GM04503 (cell line): ENCODE measurements at places on chromosomes 11 and 22.

DNA sequence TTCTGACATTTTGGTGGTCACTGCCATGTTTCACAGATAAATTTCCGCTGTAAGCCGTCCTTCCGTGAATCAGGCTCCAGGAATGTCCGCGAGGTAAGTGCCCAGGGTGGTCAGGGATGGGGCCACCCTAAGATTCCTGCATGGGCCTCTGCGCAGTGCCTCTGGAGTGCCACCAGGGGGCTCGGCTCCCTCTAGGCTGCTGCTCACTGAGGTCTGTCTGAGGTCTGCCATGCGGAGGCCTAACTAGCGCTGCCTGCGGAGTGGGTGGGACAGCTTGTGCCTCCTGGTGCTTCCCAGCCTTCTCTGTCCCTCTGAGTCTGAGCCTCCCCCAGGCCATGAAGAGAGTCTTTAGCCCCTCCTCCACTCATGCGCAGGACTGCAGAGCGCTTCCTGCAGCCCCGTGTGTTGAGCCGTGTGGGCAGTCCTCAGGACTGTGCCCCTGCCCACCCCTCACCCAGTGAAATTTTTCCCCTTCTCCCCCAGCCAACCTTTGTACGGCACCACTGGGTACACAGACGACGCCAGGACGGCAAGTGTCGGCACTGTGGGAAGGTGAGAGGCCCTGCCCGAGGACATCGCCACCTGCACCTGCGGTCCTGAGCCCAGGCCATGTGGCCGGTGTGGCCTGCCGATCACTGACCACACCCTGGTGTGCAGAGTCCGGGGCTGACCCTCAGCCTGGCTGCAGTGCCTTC lies 11.9 kb upstream of the MDK start:
- no peak for DNase-seq

DNA sequence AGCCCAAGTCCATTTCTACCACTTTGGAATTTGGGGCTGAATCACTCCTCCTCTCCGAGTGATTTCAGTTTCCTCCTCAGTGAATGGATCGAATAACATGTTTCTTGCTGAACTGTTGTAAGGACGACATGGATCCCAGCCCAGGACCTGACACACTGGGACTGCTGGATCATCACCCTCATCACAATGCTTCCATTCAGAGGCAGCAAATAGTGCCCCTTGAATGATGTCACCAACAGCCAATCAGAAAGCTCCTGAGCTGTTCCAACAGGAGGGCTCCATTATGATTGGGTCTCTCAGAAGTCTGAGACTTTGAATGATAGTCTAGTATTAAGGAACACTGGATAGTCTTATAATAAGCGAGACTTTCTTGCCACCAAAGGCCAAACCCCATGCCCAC lies 158.9 kb downstream of the MYO18B start:
- no peak for DNase-seq

DNA sequence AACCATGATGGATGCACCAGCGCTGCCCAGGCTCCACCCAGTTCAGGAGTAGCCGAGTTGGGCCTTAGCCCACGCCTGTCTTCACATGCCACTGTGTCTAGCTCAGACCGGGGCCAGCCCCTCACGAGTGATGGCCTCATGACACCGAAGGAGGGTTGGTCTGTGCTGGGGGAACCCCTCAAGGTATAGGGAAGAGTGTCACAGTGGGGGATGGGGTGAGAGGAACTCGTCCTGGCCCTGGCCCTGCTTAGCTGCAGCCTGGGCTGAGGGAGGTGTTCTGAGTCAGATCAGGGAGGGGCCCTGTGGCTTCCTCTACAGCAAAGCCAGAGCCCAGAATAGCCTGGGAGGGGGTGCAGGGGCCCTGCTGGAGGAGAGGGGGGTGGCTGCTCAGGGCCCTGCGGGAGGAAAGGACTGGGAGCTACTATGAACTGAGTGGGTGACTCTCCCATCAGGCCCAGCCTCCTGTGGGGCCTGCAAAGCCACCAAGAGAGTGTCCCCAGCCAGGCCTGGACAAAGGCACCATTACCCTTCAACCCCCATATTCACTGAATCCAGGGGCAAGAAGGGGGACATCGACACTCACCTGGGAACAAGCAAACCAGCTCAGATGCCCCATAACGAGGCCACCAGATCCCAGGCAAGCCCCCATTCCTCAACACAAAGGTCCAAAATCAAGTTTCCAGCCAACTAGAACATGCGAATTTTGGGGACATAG lies 41.2 kb downstream of the IGLL5 start:
- no peak for DNase-seq

DNA sequence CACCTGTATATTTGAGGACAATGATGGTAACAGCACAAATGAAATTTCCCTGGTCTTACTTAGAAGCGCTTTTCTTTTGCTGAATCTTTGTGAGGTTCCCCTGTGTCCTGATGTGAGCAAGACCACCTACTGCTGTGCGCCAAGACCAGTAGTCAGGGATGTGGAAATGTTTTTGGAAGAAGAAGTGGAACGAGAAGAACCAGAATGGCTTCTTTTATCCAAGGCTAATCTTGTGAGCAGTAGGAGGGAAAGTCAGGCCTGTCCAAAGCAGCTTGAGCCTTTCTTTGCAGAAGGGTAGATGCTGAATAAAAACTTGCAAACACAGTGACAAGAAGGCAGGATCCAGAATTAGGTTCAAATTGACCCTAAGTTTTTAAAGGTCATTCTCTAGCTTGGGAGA lies 223.0 kb downstream of the FAT3 start:
- DNase-seq: no peak

DNA sequence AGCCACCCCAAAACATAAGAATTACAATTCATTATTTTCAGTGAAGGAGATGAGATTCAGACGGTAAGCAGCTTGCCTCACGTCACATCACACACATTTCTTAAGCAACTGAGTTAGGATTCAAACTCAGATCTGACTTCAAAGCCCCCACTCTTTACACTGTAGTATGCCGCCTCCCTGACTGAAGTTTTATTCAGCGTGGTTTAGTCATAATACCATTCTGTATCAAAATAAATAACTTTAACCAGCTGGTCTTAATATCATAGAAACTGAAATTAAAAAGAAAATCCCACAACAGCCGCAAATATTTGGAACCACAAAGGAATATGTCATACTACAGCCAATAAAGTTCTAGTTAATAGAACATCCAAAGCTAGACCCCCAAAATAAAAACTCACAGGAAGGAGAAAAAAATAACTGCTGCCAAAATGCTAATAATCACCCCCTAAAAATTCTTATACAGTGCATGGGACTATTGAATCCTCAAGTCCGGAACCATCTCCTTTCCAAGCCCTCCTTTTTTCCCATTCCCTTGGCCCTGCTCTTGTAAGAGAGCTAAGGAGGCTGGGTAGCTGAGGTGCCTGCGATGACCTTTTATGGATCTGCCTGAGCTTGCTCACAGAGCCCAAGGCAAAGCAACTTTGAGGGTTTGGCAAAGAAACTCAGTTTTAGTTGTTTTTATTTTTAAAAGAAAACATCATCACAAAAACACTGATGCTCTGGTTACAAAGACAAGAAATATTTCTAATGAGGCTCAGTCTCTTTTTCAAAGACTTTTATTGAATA lies 334.5 kb downstream of the TTC28 start:
- DNase-seq: peak; percentile 44

- no peak for DNase-seq
Measured at GRCh38 chr11:20671856-20672546, 2.6 kb downstream of the NELL1 start.

GRCh38 chr11:8961401-8961800 lies 2.8 kb downstream of the TMEM9B start:
- no peak for DNase-seq

DNA sequence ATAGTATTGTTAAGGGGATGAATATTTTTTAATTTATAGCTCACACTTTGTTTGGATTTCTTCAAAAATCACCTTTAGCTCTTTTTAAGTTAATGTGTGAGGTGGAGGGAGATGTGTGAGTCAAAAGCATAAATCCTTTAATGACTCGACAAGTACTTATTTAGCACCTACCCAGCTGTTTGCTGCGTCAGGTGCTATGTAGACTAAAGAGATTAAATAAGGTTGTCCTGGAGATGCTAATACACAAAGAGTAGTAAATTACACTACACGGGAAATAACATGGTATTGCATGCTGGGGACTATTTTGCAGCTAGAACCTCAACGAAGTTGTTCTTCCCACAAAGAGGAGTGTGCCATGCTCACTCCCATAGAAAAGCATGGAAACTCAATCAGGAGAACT lies 583.3 kb upstream of the TENM4 start:
- DNase-seq: no peak

GRCh38 chr22:48580481-48580970 lies 1247.1 kb downstream of the BRD1 start:
- DNase-seq: no peak

DNA sequence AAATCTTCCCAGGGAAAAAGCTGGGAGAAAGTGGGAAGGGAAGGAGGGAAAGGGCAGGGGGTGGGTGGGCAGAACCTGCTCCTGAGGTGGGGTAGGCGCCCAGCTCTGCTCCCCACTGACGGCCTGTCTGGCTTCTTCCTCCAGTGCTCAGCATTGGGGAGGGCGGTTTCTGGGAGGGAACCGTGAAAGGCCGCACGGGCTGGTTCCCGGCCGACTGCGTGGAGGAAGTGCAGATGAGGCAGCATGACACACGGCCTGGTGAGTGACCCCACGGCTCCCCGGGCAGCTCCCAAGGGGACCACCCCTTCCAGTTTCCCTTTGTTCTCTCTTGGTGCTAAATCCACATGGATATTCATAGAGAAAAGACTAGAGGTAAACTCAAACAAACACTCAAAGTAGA lies 25.9 kb downstream of the SHANK3 start:
- no peak for DNase-seq

GRCh38 chr11:19970944-19971343 lies 189.3 kb downstream of the DBX1 start:
- DNase-seq: no peak

DNA sequence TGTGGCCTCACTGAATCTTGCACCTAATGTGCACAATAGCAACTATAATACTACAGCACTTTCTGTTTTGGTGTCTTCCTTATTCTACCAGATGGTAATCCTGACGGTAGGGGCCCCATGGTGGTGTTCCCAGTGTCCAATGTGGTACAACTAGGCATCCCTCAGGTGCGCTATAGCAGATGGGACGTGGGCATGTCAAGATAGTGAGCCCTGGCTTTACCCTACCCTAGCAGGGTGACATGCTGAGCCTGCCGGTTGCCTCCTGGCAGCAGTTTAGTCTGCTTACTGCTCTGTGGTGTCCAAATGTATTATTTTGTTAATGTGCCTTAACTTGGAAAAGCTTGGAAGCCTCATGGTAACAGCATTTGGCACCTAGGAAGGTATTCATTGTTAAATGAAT lies 19.2 kb downstream of the ACO2 start:
- DNase-seq: no peak
